ENCODE measurements at places on chromosomes 3 and 15.
A peak's percentile ranks its signal among the peaks of the same experiment; 100 is the strongest.

- no peak for DNase-seq
These were observed 437.1 kb downstream of the SHQ1 start for GRCh38 chr3:72411126-72411525.

DNA sequence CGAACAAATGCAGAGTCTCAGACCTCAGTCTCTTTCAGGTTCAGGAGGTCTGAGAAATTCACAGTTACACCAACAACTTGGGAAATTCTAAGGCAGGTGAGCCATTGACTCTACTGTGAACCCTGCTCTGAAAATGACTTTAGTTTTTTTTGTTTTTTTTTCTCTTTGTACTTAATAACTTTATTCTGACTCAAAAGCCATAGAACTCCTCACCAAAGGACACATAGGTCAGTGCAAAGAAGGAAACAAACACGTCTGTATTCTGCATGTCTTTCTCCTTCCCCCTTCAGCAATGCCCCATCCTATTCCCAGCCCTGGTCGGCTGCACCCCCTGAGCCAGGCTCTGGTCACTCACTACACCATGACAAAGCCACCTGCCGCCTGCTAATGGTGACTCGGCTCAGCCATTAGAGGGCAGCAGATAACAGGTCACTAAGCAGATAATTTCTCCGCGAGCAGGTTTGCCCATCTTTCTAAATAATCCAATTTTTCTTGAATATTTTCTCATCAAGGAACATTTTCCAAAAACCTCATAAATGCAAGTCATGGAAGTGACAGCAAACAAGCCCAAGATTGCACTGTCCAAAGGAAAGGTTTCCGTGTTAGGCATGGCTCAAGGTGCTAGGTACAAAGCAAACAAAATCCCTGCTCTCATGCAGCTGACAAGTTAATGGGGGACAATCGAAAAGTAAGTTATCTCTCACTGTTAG is 37.7 kb downstream of the TM4SF4 start:
- peak; percentile 68 for DNase-seq

GRCh38 chr3:150069154-150069527 is 98.4 kb upstream of the PFN2 start:
- DNase-seq, result no peak

DNA sequence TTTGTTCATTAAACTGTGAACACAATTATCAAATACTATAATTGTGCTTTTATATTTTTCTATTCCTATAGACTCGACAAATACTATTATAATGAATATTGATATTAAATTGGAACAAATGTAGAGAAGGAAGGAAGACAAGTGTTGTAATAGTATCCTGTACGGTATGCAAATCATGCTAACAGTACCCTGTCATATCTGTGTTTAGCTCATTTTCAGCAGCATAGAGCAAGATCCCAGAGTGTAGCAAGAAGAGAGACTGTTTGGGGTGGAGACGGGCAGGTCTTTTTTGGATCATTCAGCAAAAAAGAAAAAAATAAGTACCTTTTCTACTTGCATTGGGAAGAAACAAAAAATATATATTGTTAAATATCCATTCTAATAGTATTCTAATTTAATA is 224.1 kb downstream of the TPRG1 start:
- DNase-seq, result no peak

- DNase-seq, result no peak
These were observed 283.8 kb upstream of the ADAMTS9 start for GRCh38 chr3:64971602-64972001.

GRCh38 chr3:154290187-154290586 is 34.1 kb downstream of the DHX36 start:
- no peak for DNase-seq

GRCh38 chr15:80635953-80636352 is 59.2 kb upstream of the ABHD17C start:
- no peak for DNase-seq

DNA sequence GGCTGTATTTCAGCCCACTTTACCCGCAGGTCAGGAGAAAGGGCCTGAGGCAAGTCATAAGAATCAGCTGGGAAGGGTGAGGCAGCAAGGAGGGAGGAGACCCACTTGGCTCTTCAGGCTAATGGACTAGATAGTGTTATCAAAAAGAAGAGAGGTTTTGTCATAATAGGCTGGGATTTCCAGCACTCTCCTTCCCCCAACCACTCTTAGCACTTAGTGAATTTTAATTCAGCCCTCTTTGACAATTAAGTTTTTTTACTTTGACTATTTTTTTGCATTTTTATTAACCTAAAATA is 771 bp downstream of the MPI start:
- no peak for DNase-seq

DNA sequence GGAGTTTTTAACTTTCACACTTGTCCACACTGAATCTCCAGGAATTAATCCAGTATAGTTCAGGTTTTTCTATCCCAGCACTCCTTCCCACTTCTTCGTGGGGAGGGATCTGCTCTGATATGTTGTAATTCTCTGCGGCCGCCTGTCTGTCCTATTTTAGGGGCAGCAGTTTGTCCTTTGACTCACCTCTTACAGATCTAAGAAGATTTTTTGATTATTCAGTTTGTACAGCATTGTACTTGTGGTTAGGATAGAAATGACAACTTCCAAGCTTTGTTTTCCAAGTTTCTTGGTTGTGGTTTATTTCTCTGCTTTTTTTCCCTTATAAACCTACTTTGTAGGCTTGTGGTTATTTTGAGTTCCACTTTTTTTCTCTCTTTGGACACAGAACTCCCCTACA is 601.7 kb downstream of the SI start:
- no peak for DNase-seq

DNA sequence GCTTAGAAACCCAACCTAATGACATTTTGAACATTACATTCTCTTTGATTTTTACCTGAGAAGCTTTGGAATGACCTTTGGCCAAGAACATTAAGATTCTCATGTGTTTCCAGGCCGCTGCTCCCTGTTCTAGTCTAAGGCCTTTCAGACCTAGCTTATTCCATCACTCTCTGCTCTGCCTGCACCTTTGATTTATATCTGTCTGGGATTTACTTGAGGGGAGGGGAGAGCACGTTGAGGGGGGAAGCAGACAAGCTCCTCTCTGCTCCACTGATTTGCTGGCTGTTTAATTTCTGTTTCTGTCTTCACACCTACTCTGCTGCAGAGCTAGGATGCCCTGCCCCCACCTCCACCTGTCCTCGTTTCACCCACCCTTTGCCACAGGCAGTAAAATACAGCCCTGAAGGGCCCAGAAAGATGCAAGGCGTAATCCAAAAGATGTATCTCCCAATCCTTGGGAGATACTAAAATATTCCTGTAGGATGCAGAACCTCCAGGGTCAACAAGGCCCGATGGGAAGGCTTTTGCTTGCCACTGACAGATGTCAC is 429.8 kb downstream of the EPHB1 start:
- no peak for DNase-seq

DNA sequence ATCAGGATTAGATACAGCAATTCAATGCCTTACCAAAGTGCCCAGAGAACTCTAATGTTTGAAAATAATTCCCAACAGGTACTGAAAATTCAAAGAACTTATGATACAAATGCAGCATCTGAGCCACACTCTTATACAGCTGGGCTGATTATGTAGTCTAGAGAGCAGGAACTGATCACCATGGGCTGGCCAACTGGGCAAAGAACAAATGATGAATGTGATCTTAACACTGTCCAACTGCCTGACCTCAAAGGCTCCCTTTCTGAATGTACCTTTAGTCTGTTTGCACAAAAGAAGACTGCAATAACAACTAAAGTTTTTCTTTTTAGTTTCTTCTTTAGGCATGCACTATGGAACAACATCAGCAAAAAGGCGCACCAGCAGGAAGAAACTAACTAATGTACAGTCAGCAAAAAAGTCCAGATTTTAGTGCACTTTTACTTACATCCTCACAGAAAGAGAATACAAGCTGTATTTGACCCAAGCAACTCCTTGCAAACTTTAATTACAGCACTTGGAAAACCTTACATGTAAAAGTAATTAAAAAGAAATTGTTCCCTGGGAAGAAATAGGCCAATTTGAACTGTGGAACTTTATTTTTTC is 1095.1 kb downstream of the IGSF11 start:
- DNase-seq, result no peak

GRCh38 chr3:72481542-72481941 is 366.7 kb downstream of the SHQ1 start:
- DNase-seq, result no peak

Measured in common myeloid progenitor, CD34-positive (primary cell).